ENCODE measurements at places on chromosomes 5 and 9.

DNA sequence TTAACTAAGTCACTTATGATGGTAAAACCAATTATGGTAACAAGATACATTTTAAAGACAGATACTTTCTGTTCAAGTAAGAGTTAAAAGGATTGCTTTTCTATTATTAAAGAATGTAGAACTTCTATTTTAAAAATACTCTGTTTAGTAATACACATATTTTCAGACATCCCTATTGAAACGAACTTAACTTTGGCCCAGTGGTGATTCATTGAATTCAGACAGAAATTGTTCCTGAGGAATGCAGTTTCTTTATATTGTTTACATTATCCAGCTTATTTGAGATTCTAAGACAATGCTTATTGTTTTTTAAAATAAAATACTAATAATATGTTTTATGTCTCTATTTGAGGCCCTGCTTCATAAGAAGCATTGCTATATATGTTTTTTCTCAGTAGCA is 816.4 kb downstream of the SEMA5A start:
- DNase-seq, result no peak

DNA sequence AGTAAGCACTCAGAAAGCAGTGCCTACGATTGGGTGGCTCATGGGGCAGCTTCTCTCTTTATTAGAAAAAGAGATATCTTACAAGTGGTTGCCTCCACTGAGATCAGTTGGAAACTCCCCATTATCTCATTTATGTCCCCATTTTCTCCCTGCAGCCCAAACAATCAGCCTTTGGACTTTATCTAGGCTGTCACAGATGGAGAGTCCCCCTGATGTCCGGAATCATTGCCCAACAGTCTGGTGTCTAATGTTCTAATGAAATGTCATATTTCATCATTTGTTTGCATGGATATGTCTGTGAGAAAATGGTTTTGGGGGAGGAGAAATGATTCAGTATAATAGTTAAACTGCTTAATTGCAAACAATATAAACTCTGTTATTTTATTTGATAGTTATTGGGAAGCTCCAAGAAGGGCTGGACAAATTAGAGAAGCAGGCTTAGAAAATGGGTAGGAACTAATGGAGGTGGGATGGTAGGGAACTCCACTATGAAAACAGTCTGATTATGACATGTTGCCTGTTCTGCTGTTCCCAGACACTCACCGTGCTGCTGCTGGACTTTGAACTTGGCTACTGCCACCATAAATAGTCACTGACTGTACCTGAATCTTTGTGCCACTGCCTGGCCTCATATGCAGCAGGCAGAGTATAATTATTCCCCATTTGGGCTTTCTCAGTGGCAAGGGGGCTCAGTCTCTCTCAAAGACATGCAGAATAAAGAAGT is 38.3 kb upstream of the SMAD5 start:
- no peak for DNase-seq

DNA sequence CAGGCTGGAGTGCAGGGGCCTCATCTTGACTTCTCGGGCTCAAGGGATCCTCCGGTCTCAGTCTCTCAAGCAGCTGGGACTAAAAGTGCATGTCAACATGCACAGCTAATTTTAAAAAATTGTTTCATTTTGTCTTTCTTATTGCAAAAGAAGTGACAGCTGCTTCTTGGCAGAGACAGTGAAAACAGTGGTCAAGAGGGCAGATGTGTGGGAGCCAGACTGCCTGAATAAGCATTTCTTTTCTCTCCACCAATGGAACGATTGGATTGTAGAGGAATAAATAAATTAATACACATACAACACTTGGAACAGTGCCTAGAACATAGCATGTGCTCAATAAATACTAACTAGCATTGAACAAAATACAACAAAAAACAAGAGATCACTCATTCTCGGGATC is 27.4 kb upstream of the KIF4B start:
- no peak for DNase-seq

DNA sequence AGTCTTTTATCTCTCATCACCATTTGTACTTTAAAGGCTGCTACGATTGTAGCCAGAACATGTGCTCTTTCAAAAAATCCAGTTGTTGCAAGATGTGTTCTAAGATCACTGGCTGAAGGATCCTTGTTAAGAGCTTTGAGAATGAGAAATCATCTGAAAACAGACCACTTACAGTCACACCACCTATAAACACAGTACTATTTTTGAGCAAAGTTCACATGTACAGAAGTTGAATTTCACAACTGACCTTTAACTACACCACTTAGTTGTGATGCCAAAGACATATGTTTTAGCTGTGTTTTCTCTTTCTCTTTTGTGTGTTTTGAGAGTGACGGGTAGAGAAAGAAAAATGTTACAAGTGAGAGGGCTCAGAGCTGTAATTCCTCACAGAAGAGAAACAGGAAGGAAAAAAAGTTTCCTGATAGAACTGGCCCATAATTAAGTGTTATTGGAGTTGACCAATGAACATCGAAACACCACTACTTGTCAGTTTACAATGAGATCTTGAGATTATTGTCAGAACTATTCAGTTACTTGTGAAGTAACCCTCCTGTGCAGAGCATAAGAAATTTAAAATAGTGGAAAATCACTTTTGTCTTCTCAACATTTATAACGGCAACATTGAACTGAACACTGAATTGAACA is 245.4 kb downstream of the MLLT3 start:
- no peak for DNase-seq

DNA sequence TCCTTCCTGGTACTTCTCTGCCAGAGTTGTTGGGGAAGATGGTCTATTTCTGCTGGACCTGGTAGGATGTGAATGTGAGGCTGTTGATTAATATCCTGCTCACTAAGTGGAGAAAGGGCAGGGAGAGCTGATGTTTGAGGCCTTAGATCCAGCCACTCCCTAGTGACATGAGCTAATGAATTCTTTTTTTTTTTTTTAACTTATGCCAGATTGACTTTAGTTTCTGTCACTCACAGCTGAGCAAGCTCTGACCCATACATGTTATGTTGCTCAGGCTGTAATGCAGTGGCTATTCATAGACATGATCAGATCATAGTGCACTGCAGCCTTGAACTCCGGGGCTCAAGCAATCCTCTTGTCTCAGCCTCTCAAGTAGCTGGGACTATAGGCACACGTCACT is 75.1 kb upstream of the SPRY4 start:
- no peak for DNase-seq

GRCh38 chr9:19119801-19120440 is 7.4 kb downstream of the PLIN2 start:
- DNase-seq, result no peak

GRCh38 chr5:90408571-90409317 is 812 bp downstream of the CETN3 start:
- DNase-seq, result no peak

DNA sequence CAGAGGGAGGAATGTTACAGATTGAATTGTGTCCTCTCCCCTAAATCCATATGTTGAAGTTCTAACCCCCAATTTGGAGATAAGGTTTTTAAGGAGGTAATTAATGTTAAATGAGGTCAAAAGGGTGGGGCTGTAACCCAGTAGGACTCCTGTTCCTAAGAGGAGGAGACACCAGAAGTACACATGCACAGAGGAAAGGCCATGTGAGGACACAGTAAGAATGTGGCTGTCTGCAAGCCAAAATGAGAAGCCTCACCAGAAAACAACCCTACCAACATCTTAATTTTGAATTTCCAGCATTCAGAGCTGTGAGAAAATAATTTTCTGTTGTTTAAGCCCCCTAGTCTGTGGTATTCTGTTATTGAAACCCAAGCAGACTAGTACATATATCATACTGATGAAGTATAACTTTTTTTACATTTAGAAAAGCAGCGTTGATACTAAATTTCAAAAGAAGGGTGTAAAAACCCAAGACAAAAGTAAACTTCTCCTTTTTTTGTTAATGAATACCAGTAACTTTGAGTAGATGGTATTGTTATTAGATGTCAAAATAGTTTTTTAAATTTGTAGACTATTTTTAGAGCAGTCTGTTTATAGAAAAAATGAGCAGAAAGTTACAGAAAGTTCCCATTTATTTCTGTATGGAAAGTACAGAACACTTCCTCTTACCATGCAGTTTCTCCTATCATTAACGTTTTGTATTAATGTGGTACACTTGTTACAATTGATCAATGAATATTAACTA is 25.1 kb downstream of the RNF180 start:
- DNase-seq, result no peak

GRCh38 chr9:132864691-132865090 is 13.4 kb downstream of the AK8 start:
- DNase-seq, result no peak

- no peak for DNase-seq
Observed at GRCh38 chr9:127452691-127453090, 1.4 kb downstream of the LRSAM1 start.

GRCh38 chr5:83092619-83093018 is 15.3 kb downstream of the XRCC4 start:
- DNase-seq, result peak; percentile 14

DNA sequence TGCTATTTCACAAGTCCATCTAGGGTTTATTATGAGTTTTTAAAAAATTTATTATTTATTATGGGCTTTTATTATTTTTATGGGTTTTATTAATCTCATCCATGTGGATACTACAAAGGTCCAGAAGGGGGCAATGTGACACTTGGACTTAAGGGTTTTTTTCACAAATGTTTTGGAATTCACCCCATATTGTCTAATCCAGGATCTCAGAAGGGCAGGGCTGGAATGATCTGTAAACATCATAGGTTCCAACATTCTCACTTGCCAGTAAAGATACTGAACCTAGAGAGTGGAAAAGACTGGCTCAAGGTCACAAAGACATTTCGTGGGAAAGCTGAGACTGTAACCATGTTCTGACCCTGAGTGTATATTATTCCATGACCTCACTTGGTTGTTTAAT is 35.6 kb downstream of the NIM1K start:
- DNase-seq, result no peak

DNA sequence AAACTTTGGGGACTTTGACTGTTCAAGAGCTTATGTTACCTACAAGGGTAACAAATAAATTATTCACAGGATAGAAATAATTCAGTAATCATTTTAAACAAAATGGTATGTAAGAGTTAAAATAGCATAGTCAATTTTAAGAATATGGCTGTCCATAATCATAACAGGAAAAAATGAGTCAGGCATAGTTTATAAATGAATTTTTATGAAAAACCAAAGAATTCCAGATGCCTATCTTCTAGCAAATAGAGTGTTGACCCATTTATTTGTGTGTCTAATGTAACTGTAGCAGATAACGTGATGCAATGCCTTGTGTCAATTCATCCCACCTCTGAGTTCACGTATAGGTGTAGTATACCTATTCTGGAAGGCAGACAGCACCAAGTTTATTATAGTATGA is 169.7 kb upstream of the CDH9 start:
- DNase-seq, result no peak

- no peak for DNase-seq
Observed at GRCh38 chr9:98326459-98327248, 71.2 kb upstream of the TBC1D2 start.

GRCh38 chr5:135011355-135012032 is 22.5 kb downstream of the PITX1 start:
- DNase-seq, result no peak

- no peak for DNase-seq
Observed at GRCh38 chr5:154740483-154740882, 14.7 kb upstream of the LARP1 start.

Data from CD4-positive, alpha-beta T cell treated with Interleukin-4 for 4 hours (primary cell).